ENCODE measurements at places on chromosomes 4 and X. TPM values are rescaled to one million over a fixed set of nuclear protein-coding genes. Genes with fewer than 3 reads are reported as not detected.
A peak's percentile ranks its signal among the peaks of the same experiment; 100 is the strongest.

The PRSS12 gene
- polyA plus RNA-seq = 41.5 TPM

The GUCY1A1 gene
- 4.5 TPM for polyA plus RNA-seq

The TMEM144 gene
- polyA plus RNA-seq = 45.4 TPM

The SYNPO2 gene
- 29.1 TPM for polyA plus RNA-seq

DNA sequence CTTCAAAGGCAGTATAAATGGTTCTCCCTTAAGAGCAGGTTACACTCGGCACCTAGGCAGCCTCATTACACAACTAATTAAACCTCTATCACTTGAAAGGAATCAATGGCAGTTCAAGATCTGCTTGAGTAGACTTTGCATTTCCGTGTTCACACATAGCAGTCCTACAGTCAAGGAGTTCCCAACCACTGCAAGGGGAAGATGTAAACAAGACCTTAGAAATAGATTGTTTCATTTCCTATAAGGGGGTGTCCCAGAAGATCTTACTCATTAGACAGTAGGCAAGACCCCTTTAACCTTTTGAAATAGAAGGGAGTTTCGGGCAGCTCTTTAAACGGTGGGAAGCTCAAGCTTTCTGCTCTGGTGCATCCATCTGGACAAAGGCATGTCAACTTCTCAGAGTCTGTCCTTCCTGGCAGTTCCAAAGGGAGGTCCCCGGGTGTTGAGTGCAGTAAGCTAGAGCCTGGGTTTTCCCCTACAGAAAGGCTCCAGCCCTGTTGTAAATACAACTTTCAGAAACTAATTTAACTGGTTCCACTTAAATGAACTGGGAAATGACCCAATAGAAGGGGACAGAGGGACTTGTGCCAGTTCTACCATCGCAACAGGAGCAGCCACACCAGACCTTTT lies 150.8 kb downstream of the RBMX2 start:
- no peak overlapping the region for H3K4me3 ChIP-seq
- H3K4me1 ChIP-seq = no peaks in the 10 kb centered on the region
- no peak overlapping the region for H3K27ac ChIP-seq
- H3K27me3 ChIP-seq = no peaks in the 10 kb centered on the region
- no peaks in the 10 kb centered on the region for H3K36me3 ChIP-seq

DNA sequence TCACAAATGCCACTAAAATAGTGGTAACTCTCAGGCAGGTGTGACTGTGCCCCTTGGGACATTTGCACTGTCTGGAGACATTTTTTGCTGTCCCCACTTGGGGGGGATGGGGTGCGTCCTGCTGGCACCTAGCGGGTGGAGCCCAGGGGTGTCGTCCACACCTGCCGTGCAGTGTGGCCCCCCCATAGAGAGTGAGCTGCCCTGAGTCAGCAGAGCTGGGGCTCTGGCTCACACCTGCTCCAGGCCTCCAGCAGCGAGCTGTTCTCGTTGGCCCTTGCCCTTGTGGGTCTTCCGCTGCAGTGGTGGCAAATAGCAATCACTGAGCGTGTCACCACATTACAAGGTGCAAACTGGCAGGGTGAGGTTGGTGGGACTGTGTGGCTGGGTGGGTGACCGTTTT lies 64.6 kb downstream of the CLDN34 start:
- H3K27me3 ChIP-seq = no peaks in the 10 kb centered on the region
- H3K4me1 ChIP-seq = no peaks in the 10 kb centered on the region
- DNase-seq = no peak
- no peaks in the 10 kb centered on the region for H3K36me3 ChIP-seq
- H3K4me3 ChIP-seq = no peak overlapping the region
- no peak overlapping the region for H3K27ac ChIP-seq

GRCh38 chrX:64975989-64976672 lies at the start of gene ZC4H2:
Gene ZC4H2, minus strand, starts transcription at chrX:64976450. Its CDS starts 73 bp downstream, at chrX:64976377.
- H3K36me3 ChIP-seq = no peaks in the 10 kb centered on the region
- H3K4me1 ChIP-seq = no peaks in the 10 kb centered on the region
- H3K4me3 ChIP-seq = peak within 1 kb of the TSS; percentile 58
- H3K27ac ChIP-seq = no peak within 1 kb of the TSS
- no peaks in the 10 kb centered on the region for H3K27me3 ChIP-seq

DNA sequence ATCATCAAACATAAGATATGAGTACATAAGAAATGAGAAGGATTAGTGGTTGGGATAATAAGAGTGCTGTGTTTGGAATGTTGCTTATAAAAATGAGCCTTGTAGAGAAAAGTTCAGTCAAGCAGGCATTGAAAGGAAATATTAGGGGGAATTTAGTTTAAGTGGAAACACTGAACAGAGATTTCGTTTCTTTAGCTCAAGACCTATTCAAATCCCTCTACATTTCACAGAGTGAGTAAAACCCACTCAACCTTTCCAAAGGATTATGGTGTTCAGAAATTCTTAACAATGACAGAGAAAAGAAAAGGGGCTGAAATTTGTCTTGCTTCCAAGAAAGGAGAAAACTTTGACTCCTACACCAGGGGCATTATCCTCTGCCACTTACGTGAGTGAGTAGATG lies 1072.4 kb upstream of the LCORL start:
- no peak overlapping the region for H3K27ac ChIP-seq
- no peaks in the 10 kb centered on the region for H3K36me3 ChIP-seq
- H3K4me1 ChIP-seq = no peaks in the 10 kb centered on the region
- no peak overlapping the region for H3K4me3 ChIP-seq

DNA sequence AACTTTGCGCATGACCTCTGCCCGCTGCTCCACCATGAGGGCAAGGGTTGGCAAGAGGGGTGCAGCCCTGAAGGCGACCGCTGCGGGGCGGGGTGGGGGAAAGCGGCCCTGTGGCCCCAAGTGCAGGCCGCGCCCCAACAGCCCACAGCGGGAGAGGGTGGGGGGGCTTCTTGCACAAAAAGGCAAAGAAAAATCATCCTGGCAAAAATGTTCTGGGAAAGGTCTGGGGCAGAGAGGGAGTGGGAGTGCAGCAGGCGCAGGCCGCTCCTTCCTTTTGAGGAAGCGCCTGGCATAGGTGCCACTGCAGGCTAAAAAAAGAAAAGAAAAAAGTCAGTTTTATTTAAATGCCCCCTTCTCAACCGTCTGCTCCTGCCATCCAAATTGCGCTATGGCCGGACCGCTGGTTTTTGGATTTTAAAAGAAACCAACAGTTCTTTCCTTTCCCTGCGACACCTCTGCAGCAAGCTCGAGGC lies 1.4 kb downstream of the ARX start:
- H3K4me1 ChIP-seq = no peaks in the 10 kb centered on the region
- H3K27ac ChIP-seq = peak overlapping the region; percentile 55
- no peaks in the 10 kb centered on the region for H3K36me3 ChIP-seq
- peak overlapping the region; percentile 64 for H3K4me3 ChIP-seq
- no peaks in the 10 kb centered on the region for H3K27me3 ChIP-seq
- no peak for DNase-seq
